ENCODE measurements at places on chromosomes 7 and 10.

GRCh38 chr7:131110297-131111080 lies 217.2 kb upstream of the MKLN1 start:
- DNase-seq: peak; percentile 13
- H3K36me3 ChIP-seq: no peaks in the 10 kb centered on the region
- H3K27ac ChIP-seq: no peak overlapping the region
- H3K27me3 ChIP-seq: peaks cover 48% of the 10 kb centered on the region

DNA sequence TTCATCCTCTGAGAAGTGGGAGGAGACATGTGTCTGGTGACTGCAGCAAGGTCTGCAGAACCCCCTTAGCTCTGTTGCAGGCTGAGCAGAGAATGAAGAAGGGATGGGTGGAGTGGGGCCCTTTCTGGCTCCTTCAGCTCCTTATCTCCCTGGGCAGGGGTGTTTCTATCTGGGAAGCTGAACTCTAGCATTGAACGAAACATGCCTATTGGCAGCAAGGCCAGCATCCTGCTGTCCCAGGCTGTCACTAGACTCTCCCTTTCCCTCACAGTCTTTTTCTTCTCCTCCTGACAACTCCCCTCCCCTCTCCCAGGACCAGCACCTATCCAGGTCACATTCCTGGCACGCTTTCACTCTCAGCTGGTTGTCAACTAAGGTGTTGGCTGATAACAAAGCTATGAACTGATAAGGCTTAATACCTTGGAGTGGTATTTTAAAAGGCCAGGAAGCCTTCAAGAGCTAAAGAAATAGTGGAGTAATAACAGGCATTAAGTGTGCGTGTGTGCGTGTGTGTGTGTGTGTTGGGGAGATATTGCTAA lies 128.8 kb upstream of the FZD8 start:
- no peak overlapping the region for H3K4me3 ChIP-seq
- H3K27me3 ChIP-seq: no peaks in the 10 kb centered on the region
- H3K36me3 ChIP-seq: no peaks in the 10 kb centered on the region
- H3K27ac ChIP-seq: no peak overlapping the region
- peaks cover 4% of the 10 kb centered on the region for H3K4me1 ChIP-seq

DNA sequence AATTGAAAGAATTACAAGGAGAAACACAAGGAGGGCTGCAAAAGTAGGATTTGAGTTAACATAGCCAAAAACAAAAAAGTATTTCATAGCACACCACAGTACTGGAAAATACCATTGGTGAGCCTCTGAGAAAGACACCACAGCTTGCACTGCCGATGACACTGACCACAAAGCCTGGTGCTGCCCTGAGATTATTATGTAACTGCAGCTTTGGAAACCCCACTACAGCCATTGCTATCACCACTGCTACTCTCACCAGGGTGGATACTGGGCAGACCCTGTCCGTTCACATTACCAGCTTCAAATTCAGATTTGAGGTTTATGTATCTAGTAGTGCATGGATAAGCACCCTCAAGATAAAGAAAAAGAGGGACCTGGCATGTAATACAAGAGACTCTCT lies 1246.7 kb upstream of the SORCS1 start:
- H3K36me3 ChIP-seq: no peaks in the 10 kb centered on the region
- H3K27ac ChIP-seq: no peak overlapping the region
- no peak overlapping the region for H3K4me3 ChIP-seq
- H3K27me3 ChIP-seq: no peaks in the 10 kb centered on the region

DNA sequence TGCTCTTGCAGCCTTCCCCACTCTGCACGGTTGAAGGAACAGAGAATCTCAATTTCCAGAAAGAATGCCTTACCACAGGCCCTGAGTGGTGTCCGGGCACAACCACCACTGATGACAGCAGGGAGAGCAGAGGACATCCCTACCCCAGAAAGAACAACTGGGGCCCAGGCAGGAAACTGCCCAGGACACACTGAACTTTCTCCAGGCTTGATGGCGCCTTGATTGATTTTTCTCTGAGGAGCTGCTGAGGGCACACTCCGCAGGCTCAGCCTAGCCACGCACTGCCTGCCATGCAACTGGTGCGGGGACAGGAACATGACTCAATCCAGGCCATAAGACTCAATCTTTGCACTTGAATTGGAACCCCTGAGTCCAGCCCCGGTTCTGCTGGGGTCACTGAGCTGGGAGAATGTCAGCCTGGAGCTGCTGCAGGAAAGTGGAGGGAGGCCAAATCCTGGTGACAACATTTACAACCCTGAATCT lies 5.9 kb downstream of the AKR1B1 start:
- no peak overlapping the region for H3K27ac ChIP-seq
- peaks cover 7% of the 10 kb centered on the region for H3K4me1 ChIP-seq
- no peaks in the 10 kb centered on the region for H3K36me3 ChIP-seq
- DNase-seq: no peak
- no peaks in the 10 kb centered on the region for H3K27me3 ChIP-seq

DNA sequence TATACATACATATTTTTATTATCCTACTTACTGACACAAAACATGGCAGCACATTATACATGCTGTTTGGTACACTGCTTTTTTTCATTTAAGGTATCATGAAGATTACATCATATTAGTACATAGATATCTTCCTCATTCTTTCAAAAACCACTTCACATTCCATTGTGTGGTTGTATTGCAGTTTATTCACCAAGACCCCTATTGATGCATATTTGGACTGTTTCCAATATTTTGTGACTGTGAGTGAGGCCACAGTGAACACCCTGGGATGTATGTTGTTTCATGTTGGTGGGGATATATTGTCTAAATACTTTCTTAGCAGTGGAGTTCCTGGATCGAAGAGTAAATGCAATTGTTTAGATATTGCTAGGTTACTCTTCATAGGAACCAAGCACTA lies 39.0 kb downstream of the TFAM start:
- H3K4me1 ChIP-seq: no peaks in the 10 kb centered on the region
- H3K4me3 ChIP-seq: no peak overlapping the region
- no peak overlapping the region for H3K27ac ChIP-seq
- H3K36me3 ChIP-seq: no peaks in the 10 kb centered on the region
- H3K27me3 ChIP-seq: no peaks in the 10 kb centered on the region
- DNase-seq: no peak

DNA sequence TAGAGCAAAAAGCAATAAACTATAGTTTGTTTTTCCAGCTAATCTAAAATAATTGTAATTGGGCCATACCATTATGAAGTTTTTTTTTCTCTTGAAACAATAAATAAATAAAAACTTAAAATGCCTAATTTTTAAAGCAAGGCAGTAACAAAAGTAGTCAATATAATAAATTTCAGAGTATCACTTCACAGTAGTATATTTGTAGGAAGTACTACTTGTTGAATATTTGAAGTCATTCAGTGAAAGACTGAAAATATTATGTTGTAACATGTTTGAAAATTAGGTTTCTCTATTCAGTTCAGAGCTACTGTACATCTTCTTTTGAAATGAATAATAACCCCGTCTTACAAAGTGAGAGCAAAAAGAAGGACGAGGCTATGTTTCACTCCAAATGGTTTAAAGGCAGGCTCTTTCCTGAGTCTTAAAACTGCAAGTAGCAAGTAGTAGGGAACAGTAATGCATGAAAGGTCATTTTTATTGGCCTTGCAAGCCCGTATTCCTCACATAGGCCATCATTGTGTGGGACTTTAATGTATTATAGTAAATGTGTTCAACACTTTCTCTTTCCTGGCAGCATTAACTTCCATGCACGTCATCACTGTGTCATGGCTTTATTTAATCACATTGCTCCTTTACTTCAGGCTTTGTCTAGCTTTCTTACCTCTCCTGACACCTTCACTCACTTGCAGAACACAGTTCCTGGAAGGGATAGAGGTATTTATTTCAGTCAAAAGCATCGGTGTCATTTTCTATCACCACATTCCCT lies 141.4 kb downstream of the VTI1A start:
- no peak overlapping the region for H3K27ac ChIP-seq
- no peaks in the 10 kb centered on the region for H3K27me3 ChIP-seq
- H3K4me3 ChIP-seq: no peak overlapping the region
- H3K36me3 ChIP-seq: no peaks in the 10 kb centered on the region
- peaks cover 30% of the 10 kb centered on the region for H3K4me1 ChIP-seq

DNA sequence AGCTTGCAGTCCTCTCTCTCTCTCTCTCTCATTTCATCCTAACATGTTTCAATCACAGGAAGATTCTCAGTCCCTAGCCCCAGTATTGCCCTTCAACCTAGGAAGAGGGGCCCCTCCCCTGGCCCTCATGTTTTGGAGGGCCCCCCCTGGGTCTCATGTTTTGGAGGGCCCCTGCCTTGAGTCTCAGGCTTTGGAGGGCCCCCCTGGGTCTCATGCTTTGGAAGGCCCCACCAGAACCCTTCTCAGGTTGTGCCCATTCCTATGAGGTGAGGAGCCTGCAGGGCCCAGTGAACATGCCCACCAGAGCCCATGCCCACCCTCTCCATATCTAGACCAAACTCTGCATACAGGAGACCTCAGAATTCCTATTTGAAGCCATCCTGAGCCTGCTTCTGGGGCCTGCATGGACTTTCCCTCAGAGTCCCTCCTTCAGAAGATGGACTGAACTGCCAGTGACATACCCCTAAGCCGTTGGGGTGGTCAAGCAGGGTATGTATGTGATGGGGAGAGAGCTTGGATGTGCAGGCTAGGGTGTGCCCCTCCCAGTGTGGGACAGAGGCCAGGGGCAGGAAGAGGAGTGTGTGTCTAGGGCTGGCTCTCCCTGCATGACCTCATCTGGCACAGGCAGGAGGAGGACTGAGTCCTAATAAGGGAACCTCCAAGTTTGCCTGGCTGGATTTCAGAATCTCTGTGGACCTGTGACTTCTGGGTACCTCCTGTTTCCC lies 8.1 kb upstream of the VDAC2 start:
- no peak for DNase-seq
- no peak overlapping the region for H3K4me3 ChIP-seq
- no peaks in the 10 kb centered on the region for H3K36me3 ChIP-seq
- H3K27me3 ChIP-seq: no peaks in the 10 kb centered on the region
- H3K4me1 ChIP-seq: peaks cover 7% of the 10 kb centered on the region

- H3K4me1 ChIP-seq: peaks cover 29% of the 10 kb centered on the region
- DNase-seq: no peak
- no peaks in the 10 kb centered on the region for H3K27me3 ChIP-seq
- H3K36me3 ChIP-seq: peaks cover 49% of the 10 kb centered on the region
- no peak overlapping the region for H3K27ac ChIP-seq
These were observed 356.3 kb upstream of the GALNT17 start for GRCh38 chr7:70775570-70776156.

GRCh38 chr7:17302575-17303142 lies 4.2 kb downstream of the AHR start:
- H3K27ac ChIP-seq: no peak overlapping the region
- H3K27me3 ChIP-seq: peaks cover 24% of the 10 kb centered on the region
- DNase-seq: no peak
- no peaks in the 10 kb centered on the region for H3K36me3 ChIP-seq
- H3K4me1 ChIP-seq: peaks cover 4% of the 10 kb centered on the region
- H3K4me3 ChIP-seq: no peak overlapping the region

GRCh38 chr7:84474436-84474835 lies 279.8 kb upstream of the SEMA3A start:
- H3K4me1 ChIP-seq: no peaks in the 10 kb centered on the region
- H3K27me3 ChIP-seq: no peaks in the 10 kb centered on the region
- no peak overlapping the region for H3K4me3 ChIP-seq
- no peaks in the 10 kb centered on the region for H3K36me3 ChIP-seq
- no peak for DNase-seq
- no peak overlapping the region for H3K27ac ChIP-seq

- H3K4me3 ChIP-seq: no peak overlapping the region
- no peaks in the 10 kb centered on the region for H3K36me3 ChIP-seq
- H3K27me3 ChIP-seq: no peaks in the 10 kb centered on the region
- peaks cover 19% of the 10 kb centered on the region for H3K4me1 ChIP-seq
- no peak for DNase-seq
- H3K27ac ChIP-seq: no peak overlapping the region
These were observed 36.8 kb downstream of the HK1 start for GRCh38 chr10:69315100-69315542.

GRCh38 chr7:130899638-130900401 lies 165.8 kb upstream of the KLF14 start:
- no peak overlapping the region for H3K4me3 ChIP-seq
- DNase-seq: no peak
- H3K27ac ChIP-seq: no peak overlapping the region
- H3K27me3 ChIP-seq: no peaks in the 10 kb centered on the region
- peaks cover 26% of the 10 kb centered on the region for H3K4me1 ChIP-seq

DNA sequence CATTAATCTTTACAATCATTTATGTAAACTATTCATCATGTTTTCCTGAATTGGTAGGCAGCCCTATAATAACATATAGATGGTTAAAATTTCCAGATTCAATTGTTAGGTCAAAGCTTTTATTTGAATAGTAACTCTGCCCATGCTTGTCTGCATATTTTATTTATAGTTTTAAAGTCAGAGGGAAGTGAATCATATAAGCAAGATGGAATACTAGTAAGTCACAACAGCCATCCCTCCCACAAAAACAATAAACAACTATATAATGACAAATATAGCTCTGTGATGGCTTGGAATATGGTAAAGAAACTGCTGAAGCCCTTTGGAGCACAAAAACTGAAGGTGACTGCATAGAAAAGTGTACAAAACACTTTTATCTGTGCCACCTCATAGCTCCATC lies 156.3 kb upstream of the TMEM106B start:
- no peak overlapping the region for H3K27ac ChIP-seq
- no peak for DNase-seq
- H3K36me3 ChIP-seq: no peaks in the 10 kb centered on the region
- no peaks in the 10 kb centered on the region for H3K4me1 ChIP-seq
- no peak overlapping the region for H3K4me3 ChIP-seq

GRCh38 chr10:79202188-79203013 lies 133.6 kb downstream of the ZMIZ1 start:
- H3K27me3 ChIP-seq: no peaks in the 10 kb centered on the region
- H3K4me3 ChIP-seq: no peak overlapping the region
- DNase-seq: peak; percentile 71
- no peaks in the 10 kb centered on the region for H3K36me3 ChIP-seq
- H3K27ac ChIP-seq: no peak overlapping the region
- H3K4me1 ChIP-seq: no peaks in the 10 kb centered on the region

DNA sequence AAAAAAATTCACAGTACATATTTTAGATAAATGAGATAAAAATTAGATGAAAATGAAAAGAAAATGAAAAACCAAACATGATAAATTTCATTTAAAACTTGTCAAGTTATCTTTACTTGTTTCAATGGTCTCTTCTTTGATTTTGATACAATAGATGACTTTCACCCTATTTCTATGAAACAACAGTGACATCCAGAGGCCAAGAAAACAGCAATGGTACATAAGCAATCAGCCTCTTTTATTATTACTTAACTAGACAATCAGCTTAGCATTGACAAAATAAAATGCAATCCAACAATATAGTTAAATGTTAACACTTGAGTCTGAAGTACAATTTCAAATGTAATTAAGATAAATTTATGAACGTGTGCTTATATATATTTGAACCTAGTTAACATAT lies 74.8 kb upstream of the GPR37 start:
- H3K27ac ChIP-seq: no peak overlapping the region
- H3K4me3 ChIP-seq: no peak overlapping the region
- no peaks in the 10 kb centered on the region for H3K27me3 ChIP-seq
- no peak for DNase-seq
- H3K36me3 ChIP-seq: no peaks in the 10 kb centered on the region

Data from neural progenitor cell (in vitro differentiated cells).